KG1 (cell line): ENCODE measurements at places on chromosomes 12 and 14.

DNA sequence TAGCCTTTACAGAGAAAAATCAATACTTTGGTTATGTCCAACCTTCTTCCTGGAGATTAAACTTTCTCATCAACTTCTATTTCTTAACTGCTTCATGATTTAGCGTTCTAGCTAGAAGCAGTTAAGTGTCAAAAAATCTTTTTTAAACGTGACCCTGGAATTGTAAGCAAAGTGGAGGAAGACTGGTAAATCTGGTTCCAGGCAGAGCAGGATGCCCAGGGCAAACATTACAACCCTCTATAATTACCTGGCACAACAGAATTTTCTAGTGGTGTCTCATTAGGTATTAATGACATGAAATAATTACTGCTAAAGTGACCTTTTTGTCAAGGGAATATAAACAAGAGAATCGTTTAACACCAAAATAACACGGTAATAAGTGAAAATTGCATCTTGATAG, 320.8 kb downstream of the MED13L start:
- DNase-seq: no peak

GRCh38 chr12:130715150-130715997, 725 bp downstream of the RIMBP2 start:
- DNase-seq: no peak

- DNase-seq: no peak
Measured at GRCh38 chr14:50541159-50541567, 8.8 kb upstream of the MAP4K5 start.

GRCh38 chr14:105117257-105117646, 51.3 kb downstream of the JAG2 start:
- DNase-seq: no peak

- DNase-seq: no peak
Measured at GRCh38 chr14:27078191-27078590, 480.4 kb upstream of the NOVA1 start.

GRCh38 chr12:66066929-66067523, 63.5 kb downstream of the LLPH start:
- DNase-seq: peak; percentile 36

GRCh38 chr14:32217301-32217700, 14.2 kb upstream of the RNU6-8 start:
- peak; percentile 20 for DNase-seq

DNA sequence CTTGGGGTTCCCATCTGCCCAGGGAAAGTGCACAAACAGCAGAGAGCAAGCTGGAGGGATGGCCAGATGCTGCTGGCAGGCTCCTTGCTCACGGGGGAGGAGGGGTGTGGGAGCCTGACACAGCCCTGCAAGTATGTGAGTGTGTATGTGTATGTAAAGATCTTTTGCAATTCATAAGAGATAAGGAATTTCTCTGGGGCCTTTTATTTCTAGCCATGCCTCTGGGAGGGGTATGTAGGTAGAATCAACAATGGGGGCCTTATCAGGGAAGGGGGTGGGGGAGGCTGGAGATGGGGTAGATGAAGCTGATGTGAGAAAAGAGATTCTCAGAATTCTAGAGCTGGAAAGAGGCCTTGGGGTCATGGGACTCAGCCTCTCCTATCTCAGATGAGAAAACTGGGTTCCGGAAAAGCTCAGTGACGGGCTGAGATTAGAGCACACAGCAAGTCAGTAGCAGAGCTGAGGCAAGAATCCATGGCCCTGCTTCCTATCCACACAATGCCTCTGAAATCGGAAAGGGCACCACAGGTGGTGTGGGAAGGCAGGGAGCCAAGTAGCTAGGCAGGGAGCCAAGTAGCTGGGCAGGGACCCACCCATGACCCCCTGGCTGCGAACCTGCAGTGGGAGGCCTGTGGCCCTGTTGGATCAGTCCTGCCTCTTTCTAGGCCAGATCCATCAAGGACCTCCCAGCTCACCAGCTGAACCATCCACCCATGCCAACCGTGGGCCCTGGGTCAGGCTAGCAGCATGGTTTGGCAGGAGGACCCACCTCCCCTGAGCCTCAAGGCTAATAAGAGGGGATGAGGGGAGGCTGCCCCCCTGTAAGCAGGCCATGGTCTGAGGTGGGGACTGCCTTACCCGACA, 54.7 kb downstream of the PLEKHG3 start:
- no peak for DNase-seq

DNA sequence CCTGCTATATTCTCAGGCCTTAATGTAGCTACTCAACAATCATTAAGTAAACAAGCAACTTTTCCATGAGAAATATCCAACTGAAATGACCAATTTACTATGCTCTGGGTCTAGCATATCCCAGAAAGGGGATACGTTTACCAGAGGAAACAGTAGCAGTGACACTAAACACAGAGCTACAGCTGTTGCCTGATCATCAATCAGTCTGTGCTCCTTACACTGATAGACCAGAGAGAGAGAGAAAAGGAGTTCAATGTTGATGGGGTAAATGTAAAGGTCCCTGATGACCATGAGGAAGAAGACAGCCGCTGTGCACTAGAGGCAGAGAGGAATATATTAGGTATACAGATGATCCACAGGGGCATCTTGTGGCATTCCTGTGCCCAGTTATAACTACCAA, 397.2 kb upstream of the USP15 start:
- DNase-seq: no peak

DNA sequence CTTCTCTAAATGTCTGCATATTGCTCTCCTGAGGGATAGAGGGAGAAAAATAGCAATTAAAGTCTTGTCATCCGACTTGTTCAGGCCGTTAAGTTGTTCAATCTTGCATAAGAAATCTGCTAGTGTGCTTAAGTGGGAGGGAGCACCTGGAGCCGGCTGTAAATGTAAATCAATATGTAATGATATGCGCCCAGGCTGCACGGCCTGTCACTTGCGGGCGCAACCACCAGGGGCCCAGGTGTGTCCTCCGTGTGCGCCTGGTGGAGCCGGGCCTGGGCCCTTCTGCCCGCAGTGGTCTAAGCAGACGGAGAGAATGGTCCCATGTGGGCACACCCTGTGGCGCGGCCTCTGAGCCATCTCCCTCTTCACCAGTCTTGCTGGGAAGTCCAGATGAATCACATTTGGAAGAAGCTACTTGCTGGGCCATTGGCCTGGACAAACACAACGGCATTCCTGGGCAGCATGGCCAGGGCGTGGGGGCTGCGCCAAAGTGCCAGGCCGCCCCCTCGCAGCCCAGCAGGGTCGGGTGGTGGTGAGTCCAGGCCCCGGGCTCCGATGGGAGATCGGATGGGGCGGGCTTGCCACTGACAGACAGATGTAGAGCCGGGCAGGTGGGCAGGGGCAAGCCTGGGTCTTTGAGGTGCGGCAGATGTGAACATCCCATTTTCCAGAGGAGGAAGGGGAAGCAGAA, 193.3 kb upstream of the C14orf180 start:
- DNase-seq: no peak

- DNase-seq: no peak
Measured at GRCh38 chr14:67517083-67517482, 16.0 kb upstream of the PLEKHH1 start.

GRCh38 chr12:19946550-19946949, 421.8 kb upstream of the PDE3A start:
- DNase-seq: no peak

DNA sequence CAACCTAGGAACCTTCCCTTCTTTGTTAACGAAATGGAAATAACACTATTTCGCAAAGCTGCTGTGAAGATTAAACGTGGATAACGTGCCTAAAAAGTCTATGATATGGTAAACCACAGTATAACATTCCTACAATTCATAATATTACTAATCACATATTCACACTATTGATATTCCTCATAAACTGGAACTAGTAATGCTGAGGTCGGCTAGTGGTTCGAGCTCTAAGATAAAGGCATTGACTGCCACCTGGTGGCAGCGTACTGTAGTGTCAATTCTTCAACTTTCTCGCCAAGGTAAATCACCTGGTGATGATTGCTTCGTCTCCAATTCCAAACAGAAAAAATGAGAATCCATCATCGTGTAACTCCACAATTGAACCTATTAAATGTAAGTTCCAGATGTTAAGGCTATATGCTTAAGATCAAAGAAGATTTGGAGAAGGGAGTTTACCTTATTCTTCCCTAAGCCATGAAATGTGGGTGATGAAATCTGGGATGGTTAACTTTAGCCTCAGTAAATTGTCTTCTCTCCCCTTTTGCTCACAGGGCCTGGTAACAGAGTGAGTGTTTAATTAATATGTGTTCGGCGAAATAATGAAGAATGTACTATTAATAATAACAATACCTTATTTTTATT, 197.5 kb upstream of the TMEM132C start:
- peak; percentile 0 for DNase-seq

GRCh38 chr12:105315130-105315529, 15.4 kb upstream of the C12orf75 start:
- no peak for DNase-seq

GRCh38 chr14:97912217-97912616, 1115.0 kb downstream of the VRK1 start:
- no peak for DNase-seq

GRCh38 chr12:127063339-127064072, 1203.5 kb upstream of the TMEM132C start:
- DNase-seq: no peak

GRCh38 chr12:69783365-69783764, 41.7 kb upstream of the MYRFL start:
- DNase-seq: no peak

GRCh38 chr12:5003025-5003666, 40.5 kb upstream of the KCNA5 start:
- peak; percentile 8 for DNase-seq

DNA sequence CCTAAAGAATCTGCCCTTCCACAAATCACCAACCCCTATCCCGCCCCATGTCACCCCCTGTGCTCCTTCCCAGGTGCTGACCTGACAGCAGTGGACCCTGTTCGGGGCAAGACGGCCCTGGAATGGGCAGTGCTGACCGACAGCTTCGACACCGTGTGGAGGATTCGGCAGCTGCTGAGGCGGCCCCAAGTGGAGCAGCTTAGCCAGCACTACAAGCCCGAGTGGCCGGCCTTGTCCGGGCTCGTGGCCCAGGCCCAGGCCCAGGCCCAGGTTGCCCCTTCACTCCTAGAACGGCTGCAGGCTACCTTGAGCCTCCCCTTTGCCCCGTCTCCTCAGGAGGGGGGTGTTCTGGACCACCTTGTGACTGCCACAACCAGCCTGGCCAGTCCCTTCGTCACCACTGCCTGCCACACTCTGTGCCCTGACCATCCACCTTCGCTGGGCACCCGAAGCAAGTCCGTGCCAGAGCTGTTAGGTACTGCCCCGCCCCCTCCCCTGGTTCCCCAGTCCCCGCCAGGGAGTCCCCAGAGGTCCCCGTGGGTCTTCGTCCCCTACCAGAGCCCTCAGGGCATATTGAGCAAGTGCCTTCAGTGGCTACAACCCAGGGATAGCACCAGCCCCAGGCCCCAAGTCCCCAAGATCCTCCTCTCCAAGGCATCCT, 2.7 kb downstream of the ANKRD33 start:
- DNase-seq: no peak

DNA sequence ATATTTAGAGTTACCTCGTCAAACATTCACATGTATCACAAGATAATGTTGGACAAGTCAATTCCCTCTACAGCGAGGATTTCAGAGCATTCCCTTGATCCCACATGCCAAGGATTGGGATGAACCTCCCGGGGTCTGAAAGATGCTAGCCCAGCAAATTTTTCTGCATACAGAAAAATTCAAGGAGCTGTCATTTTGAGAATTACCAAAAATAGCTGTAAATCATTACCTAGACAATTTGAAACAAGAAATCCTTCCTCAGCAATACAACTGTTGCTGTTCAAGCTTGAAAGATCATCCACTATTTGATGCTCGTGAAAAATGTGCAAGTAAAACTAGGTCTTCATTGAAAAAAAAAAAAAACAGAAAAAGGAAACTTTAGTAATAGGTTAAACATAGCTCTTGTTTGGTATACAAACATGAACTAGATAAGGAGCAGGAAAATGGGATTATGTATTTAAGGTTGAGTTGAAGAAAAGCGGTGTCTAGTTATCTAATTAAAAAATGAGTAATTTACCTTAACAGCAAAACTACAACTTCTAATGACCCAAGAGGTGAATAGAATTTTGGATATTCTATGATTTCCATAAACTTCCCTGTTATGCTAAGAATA, 73.1 kb downstream of the NTN4 start:
- no peak for DNase-seq

GRCh38 chr12:114812384-114812783, 128.4 kb upstream of the TBX3 start:
- no peak for DNase-seq

- no peak for DNase-seq
Measured at GRCh38 chr12:59041241-59042121, 121.2 kb upstream of the LRIG3 start.

GRCh38 chr14:68984686-68985085, 5.6 kb upstream of the ACTN1 start:
- DNase-seq: no peak

- DNase-seq: no peak
Measured at GRCh38 chr12:54879579-54879978, 25.3 kb downstream of the MUCL1 start.

- DNase-seq: no peak
Measured at GRCh38 chr12:90574676-90575075, 380.3 kb downstream of the CCER1 start.

DNA sequence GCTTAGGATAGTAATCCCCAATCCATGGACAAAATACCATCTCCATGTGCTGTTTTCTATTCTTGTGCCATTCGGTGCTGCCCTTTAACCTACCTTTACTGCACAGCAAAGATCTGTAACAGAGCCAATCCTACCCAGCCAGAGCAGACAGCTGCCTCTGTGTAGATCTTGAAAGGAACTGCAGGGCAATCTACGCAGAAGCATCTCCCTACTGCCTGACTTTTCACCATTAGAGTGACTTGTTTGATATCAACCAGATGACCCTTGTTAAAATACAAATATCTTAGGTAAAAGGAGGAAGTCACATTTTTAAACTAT, 33.9 kb upstream of the PPM1A start:
- no peak for DNase-seq

- DNase-seq: peak; percentile 15
Measured at GRCh38 chr12:1666685-1667162, 24.1 kb upstream of the ADIPOR2 start.

- no peak for DNase-seq
Measured at GRCh38 chr12:2627076-2627834, 167.5 kb upstream of the FKBP4 start.
